Thoracic aorta (tissue), 2 donors: ENCODE measurements at places on chromosomes 5 and 9. TPM values are rescaled to one million over a fixed set of nuclear protein-coding genes. Genes with fewer than 3 reads are reported as not detected.

DNA sequence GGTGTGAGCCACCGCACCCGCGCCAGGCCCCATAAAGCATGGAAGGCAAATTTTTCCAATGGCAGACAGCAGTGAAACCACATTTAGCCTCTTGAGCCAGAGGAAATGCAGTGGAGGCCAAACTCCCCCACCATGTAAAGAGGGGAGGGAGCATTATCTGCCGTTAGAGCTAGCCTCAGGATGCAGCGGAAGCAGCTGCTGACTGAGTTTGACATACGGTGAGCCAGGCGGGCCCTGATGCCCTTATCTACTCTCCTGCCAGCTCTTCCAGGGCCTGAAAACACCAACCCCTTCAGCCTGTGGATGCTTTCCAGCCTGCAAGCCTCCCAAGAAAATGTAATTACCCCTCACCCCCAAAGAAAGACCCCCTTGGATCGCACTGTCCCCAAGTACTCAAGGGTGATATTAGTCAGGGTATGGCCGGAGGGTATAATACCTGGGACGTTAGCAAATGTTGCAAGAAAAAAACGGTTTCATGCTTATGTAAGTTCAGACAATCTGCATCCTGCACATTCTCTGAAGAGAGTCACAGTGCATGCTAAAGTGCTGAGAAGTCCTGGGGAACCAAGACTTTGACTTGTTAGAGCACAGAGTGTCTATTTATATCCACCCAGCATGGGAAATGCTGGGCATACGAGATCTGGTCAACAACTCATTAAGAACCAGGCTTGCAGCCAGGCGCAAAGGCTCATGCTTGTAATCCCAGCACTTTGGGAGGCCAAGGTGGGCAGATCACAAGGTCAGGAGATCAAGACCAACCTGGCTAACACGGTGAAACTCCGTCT, 11.3 kb upstream of the GGTA1 start:
- DNase-seq: no peak

DNA sequence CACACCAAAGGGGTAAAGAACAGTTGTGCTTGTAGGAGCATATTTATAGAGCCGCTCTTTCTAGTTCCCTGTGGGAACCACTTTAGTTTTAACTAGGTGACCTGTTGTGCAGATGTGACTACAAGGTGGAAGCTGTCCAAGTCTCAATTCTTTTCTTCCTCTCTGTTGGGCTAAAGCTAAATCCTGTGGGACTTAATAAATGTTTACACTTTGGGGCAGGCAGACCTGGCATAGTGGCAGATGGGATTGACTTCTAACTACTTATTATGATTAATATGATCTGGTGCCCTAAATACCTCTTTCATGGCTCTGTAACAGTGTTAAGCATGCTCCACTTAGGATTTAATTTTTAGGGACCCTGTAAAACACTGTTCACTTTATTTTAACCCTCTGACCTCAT, 265.3 kb downstream of the KCTD16 start:
- no peak for DNase-seq

DNA sequence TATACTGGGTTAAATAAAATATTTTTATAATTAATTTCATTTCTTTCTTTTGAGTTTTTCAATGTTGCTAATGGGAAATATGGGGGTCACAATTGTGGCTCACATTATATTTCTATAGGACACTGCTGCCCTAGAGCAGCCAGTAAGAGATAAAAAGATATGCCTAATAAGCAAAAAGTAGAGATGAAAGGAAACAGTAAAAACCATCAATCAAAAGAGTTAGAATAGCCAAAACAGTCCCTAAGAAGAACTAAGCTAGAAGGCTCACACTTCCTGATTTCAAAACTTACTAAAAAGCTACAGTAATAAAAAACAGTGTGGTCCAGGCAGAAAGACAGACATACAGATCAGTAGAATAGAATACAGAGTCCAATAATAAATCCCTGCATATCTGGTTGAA, 104.4 kb downstream of the FANCC start:
- no peak for DNase-seq

- DNase-seq: no peak
Observed at GRCh38 chr5:180109920-180110319, 38.4 kb upstream of the RNF130 start.

DNA sequence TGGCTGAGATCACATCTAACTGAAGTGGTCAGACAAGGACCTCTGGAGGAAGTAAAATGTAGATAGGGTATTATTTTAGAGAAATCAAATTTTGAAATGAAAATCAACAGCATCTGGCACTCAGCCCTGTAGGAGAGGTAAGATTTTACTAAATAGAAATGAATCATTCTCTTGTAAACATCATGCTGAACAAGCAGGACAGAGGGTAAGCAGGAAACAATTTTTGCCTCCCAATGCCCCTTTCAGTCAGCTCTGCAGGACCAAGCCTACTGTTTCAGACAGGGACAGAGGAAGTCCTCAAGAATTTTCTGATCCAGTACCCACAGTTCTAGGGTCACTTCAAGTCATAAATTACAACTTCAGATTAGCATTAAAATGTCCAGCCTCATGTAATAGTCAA, 190.1 kb downstream of the ESM1 start:
- DNase-seq: no peak

DNA sequence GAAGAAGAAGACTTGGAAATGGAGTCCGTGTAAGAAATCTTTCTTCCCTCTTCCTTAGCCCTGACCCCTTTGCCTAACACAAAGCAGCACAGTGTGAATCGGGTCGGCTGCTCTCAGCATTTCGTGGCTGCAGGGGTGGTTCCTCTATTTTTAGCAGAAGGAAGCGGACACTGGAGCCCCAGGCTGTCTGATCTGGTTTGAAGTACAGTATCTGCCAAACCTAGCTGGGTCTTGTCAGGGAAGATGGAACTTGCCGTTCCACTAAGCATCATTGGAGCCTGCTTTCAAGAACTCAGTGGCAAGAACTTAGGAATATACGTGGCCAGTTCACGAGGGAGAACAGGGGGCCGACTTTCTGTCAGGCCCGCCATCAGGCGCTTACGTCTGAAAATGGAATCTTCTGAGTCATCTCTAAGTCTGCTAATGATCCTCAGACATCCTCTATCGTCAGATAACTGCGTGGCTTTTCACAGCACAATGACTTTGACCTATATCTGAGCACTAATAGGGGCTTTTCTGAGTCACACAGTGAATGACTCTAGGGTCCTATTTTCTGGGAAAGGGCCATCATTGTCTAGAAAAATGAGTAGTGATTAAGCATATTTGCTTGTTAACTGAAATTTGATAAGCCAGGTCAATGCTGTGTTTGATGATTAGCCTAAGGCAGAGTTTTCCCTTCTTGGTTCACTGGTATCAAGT, 43.3 kb upstream of the NCS1 start:
- no peak for DNase-seq

DNA sequence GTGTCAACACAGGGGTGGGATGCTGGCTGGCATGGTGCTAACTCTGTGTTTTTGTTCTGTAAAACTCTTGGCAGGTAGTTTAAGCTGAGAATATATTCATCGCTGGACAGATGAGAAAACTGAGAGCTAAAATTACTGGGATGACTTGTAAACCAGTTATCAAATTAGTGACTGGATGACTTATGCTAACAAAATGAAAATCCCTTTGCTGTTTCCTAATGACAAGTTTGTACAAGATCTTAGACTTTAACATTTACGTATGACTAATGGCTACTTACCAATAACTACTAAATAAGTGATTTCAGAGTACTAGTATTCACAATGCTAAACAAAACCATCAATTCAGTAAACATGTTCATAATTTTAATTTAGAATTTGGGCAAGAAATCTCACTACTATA, 854.8 kb upstream of the ARRDC3 start:
- DNase-seq: no peak

DNA sequence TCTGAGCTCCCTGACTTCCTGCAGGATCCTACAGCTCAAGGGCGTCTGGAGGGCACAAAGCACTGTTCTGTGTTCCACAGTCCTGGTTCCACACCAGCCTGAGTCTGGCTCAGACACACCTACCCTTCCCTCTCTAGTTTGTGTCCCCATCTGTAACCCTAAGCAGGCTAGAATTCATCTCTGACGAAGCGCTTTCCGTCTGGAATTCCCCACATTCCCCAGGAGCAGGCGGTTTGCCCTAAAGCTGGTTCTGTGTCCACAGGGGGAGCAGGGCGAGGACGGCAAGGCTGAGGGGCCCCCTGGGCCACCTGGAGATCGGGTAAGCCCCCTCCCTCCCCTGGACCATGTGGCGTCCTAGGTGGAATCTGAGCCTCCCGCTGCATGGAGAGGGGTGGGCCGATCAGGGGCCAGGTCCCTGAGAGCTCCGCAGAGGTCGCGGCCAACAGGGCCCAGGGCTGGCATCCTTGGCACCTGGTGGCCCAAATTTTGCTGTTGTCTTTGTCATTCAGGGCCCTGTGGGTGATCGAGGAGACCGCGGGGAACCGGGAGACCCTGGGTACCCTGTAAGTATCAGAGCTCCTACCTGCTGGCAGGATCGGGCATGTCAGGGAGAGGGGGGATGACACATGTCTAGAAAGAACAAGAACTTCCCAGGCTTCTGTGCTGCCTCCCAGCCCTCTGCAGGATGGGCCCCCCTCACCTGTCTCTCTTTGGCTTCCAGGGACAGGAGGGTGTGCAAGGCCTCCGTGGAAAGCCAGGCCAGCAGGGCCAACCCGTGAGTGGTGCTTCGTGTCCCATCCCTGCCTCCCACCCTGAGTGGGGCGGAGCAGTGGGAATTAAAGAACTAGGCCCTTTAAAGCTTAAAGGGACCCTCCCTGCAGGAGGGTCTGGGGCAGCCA, 34.5 kb upstream of the ORM1 start:
- DNase-seq: peak; percentile 1

GRCh38 chr5:109688630-109688969, 1.1 kb upstream of the MAN2A1 start:
- DNase-seq: no peak

- DNase-seq: no peak
Observed at GRCh38 chr9:110847671-110848070, 179.1 kb downstream of the MUSK start.

- no peak for DNase-seq
Observed at GRCh38 chr5:158026304-158027031, 167.5 kb upstream of the CLINT1 start.

DNA sequence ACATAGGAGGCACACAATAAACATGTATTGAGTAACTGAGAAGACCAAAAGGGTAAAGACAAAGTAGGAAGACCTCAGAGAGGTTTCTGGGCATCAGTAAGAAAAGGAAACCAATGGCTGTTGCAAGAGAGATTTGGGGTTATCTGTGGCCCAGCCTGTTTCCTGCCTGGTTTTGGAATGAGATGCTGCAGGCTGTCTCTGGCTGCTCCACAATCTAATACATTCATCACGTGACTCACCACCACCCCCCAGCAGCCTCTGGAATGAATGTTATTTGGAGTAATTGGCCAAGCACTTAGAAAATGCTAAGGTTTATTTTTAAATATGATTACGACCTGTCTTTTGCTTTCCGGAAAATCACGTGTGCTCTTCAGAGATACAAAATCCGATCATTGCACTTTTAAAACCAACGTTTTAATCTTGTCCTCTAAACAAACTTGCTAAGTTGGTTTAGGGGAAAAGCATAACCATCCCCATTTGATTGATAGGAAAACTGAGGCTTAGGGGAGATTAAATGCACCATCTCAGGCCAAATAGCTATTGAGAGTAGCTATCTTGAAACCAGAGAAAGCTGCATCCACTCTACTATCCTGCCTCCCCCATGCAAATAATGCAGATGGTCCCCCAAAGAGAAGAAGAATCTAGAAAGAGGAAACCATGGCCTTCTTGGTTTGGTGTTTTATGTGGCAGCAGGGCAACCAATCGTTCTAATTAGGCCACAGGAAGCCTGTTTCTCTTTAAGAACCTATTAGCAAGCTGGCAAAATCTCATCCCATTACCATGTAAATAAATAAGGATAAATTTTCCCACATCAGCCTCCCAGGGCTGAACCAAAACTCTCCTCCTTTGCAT, 151.8 kb upstream of the ADRA1B start:
- peak; percentile 39 for DNase-seq

- DNase-seq: no peak
Observed at GRCh38 chr5:1751026-1751863, 48.4 kb downstream of the MRPL36 start.

DNA sequence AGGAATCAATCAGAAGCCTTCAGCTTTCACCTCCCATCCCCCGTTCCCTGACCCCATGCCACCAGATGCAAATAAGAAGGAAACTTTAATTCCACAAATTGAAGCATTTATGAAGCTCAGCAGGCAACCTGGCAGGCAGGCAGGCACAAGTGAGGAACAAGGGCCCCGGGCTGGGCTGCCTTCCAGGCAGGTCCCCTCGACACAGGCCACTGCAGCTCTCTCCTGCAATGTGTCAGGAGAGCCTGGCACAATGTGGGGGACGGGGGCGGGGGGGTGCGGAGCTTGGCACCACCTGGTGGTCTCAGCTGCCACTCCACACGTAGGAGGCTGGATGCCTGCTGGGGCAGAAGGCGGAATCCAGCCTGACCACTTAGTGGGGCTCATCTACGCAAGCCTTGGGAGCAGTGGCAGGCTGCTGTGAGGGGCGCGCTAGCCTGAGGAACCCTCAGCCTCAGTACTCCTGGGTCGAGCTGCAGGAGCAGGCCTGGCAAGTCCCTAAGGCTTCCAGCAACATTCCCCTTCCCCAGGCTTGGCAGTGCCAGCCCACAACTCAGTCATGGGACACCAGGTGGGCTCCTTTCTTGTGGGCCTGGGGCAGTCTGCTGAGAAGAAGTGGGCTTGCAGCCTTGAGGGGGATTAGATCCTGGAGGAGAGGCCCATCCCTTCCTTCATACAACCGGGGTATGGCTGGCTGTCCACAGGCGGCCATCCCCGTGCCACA, 50.2 kb upstream of the KCNMB1 start:
- DNase-seq: no peak

GRCh38 chr9:34087370-34087769, 38.7 kb upstream of the UBAP2 start:
- no peak for DNase-seq

- no peak for DNase-seq
Observed at GRCh38 chr5:178522361-178522760, 67.8 kb downstream of the COL23A1 start.

Gene FBP1
- total RNA-seq: 6.6 TPM

Gene IRX2
- total RNA-seq: 0.28 TPM

Gene STPG3
- not detected for total RNA-seq

Gene LCN9
- total RNA-seq: not detected

Gene ZNF483
- total RNA-seq: 9.7 TPM
